ENCODE measurements at places on chromosomes 6 and 20.
A peak's percentile ranks its signal among the peaks of the same experiment; 100 is the strongest.

DNA sequence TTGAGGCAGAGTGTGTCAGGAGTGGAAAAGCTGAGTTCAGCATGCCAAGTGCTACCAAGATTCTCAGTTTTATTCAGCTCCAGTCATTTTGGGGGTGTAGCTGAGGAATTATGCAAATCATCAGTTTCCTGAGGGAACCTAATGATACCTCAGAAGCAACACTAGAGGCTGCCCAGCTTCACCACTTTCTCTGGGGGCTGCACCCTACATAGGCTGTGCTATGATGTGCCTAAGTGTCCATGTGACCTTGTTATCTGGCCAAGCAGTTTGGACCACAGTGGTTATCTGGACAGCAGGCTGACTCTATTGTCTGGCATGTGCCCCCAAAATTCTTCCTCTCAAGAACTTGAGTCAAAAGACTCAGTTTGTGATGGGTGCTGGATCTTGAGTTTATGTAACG, 374.6 kb upstream of the SYNCRIP start:
- peak; percentile 91 for DNase-seq

- peak; percentile 48 for DNase-seq
These were observed 984 bp downstream of the TNFRSF21 start for GRCh38 chr6:47308552-47309290.

DNA sequence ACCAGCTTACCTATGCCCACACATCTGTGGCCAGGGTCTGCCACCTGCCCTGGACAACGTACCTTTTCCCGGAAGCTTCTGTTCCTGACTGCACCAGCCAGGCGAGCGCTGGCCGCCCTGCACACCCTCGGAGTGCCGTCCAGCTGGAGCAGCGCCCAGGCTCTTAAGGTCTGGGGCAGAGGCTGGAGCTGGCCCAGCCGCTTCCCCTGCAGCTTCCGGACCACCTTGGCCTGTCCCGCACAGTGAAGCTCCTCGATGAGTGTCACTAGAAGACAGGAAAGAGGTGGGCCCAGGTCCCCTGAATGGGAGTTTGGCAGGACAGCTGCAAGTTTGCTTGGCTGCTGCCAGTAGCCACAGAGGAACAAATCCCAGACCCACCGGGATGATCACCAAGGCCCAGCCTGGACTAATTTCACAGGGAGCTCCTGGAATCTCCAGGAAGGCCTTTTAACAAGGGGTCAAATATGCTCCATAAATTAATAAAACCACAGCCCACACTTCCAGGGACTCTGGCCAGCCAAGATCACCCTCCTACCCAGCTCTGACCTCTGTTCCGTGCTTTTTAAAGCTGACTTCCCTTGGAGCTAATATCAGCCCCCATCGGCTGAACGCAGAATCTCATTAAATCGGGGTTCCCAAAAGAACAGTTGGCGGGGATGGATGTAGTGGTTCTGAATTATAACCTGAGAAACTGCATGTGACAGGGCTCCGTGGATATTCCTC, 82.3 kb downstream of the PTPN1 start:
- DNase-seq: peak; percentile 9

GRCh38 chr20:37649017-37649416, 44.8 kb upstream of the CTNNBL1 start:
- no peak for DNase-seq

DNA sequence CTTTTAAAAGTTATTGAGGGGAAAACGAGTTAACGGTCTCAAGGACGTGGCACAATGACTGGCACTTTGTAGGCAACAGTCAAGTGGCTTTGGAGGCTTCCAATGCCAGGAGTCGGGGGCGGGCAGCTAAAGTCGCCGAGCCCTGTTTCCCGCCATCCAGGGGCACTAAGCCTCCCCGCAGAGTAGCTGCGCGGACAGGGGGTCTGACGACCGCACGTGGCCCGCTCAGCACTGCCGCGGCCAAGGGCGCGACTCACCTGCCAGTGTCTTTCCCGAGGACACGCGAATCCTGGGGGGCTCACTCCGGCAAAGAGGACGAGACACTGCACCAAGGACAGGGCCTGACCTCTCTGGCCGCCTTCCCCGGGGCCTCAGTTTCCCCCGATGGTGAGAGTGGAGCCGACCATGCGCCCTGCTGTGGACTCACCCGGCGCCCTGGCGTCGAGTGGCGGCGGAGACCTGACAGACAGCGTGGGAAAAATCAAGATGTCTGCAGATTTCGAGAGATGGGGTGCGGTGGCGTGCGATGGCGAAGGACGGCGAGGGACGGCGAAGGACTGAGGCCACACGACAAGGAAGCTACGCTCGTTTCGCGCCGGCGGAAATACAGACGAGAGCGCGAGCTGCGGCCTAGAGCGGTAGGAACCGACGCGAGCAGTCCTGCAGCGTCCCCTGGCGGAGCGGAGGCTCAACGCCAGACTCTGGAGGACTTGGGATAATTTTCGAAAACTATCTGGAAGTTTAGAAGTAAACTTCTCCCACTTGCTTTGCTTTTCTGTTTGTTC, at the start of gene SNHG17:
Gene SNHG17 (minus strand): TSS at position 559 of the 785 bp plus-strand sequence.
- peak; percentile 95 for DNase-seq

DNA sequence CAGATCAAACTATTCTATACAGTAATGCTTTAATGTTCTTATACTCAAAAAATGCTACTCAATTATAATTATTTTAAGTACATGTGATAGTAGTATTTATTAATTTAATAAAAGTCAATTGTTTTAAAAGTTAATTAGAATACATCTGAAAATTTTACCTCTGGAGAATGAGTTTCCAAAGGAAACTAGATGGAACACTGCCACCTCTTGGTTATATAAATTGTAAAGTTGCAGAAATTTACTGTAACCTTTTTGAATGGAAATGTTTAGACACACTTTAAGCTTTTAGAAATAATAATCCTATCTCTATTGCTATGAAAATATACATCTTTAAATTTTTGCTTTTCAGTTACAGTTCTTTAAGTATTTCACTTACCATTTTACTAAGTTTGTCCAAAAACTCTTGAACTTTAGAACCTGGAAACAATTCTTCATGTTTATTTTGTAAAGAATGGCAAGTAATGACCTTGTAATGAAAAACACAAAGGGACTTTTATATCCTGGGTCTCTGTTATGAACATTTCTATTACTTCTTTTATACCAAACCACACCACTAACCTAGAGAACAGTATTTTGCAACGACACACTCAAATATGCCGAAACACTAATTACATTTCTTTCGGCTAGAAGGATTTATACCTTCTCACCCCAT, 10.9 kb upstream of the BMP5 start:
- DNase-seq: peak; percentile 60

DNA sequence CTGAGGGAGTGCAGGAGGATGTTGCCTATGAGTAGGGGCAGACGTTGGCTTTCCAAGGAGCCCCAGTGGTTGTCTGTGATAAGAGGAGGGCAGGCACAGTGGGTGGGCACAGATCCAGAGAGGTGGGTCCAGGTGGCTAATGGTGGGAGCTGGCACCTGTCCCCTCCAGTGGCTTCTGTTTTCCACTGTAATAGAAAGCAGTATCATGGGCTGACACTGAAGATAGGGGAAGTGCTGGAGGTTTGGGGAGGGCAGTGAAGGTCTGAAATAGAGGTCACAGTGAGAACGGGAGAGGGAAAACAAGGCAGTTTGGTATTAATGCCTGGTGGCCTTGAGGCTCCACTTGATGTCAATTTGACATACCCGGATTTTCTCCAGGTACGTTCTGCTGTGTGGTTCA, 10.5 kb upstream of the TXNDC5 start:
- DNase-seq: peak; percentile 32

GRCh38 chr20:8265588-8265987, 133.5 kb downstream of the PLCB1 start:
- DNase-seq: no peak

- DNase-seq: no peak
These were observed 53.6 kb upstream of the TNFAIP3 start for GRCh38 chr6:137813308-137813970.

DNA sequence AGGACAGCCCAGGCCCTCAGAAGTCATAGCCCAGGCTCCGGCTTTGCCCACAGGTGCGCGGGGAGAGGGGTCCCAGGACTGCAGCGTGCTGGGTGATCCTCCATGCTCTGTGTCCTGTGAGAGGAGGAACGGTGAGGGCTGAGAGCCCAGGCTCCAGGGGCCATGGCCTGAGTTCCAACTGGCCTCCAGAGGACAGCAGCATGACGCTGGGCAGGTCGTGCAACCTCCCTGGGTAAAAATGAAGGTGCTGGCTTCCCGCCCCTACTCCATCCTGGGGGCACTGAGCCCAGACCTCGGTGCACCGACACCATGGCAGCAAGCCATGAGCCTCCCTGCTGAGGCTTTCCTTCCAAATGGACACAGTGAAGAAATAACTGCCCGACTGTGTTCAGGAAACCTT, 305.4 kb downstream of the TAF4 start:
- DNase-seq: no peak

DNA sequence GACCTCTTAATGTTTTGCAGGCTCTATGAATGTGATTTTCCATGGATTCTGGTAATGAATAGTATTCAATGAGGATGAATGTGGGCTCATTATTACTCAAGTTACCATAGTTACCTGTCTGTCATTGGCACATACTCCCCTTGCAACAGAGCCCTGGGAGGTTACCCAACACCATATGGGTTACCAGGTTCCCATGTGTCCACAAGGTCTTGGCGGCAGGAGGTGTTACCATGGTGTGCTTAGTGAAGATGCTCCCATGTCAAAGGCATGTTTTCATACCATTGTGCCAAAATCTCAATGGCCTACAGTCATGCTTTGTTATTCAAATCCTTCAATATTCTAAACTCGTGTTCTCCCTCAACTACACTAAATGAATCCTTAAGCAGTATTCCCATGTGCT, 232.5 kb downstream of the HDGFL1 start:
- no peak for DNase-seq

DNA sequence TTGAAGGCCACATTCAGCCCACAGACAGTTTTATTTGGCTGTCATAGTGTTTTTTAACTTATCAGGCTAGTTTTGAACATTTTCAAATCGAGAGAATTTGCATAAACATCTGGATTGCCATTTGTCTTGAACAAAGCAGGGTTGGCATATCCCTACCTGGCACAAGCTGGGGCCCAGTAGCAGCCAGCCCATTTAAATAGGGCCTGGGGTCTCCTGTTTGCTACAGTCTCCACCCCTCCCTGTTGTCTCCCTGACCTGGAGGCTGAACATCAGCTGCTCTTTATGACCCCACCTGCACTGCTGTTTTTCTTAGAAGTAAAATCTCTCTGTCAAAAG, 10.5 kb downstream of the BCAS4 start:
- DNase-seq: no peak

GRCh38 chr20:57709823-57710799, at the start of gene PMEPA1:
TSS of gene PMEPA1 (minus strand) at chr20:57710015. CDS start at chr20:57709582, 433 bp downstream.
- peak; percentile 84 for DNase-seq

DNA sequence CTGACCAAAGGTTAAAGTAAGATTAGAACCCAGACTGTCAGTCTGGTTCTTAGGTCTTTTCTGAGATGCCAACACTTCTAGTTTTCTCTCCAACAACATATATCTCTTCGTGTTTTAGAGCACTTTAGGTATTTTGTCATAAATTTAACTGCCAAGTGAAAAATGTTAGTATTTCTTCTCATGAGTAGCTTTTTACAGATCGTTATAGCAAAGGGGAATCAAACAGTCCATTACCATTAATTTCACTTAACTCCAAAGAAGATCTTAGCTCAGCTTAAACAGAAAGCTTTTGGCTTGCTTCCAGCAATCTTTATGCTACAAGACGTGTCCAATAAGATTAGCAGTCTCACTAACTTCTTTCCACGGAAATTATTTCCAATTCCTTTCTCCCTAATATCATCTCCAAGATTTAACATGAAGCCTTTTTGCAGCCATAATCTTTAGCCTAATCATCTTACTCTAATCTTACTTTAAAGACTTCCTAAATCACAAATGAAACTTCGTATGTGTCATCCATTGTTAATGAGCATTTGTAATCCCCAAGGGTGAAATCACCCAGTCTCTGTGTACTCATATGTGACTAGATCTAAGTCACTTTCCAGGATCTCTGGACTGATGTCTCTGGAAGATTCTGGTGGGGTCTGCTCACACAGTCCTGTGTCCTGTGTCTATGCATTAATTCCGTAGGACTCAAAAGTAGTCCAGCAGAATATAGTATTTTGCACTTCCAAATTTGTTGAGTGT, 38.7 kb downstream of the MOXD1 start:
- DNase-seq: peak; percentile 30

DNA sequence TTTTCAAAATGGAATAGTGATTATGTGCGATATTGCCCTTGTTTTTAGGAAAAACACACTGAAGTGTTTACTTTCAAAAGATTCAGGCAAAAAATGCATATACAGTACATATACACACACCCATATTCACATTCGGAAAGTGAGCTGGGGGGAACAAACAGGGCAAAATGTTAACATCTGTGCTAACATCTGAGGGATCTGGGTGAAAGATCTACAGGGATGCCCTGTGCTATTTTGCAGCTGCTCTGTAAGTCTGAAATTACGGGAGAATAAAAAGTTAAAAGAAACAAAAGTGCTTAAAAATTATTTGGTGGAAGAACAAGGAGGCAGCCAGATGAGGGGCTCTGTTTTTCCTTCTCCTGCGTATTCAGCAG, 860 bp downstream of the CST3 start:
- no peak for DNase-seq

DNA sequence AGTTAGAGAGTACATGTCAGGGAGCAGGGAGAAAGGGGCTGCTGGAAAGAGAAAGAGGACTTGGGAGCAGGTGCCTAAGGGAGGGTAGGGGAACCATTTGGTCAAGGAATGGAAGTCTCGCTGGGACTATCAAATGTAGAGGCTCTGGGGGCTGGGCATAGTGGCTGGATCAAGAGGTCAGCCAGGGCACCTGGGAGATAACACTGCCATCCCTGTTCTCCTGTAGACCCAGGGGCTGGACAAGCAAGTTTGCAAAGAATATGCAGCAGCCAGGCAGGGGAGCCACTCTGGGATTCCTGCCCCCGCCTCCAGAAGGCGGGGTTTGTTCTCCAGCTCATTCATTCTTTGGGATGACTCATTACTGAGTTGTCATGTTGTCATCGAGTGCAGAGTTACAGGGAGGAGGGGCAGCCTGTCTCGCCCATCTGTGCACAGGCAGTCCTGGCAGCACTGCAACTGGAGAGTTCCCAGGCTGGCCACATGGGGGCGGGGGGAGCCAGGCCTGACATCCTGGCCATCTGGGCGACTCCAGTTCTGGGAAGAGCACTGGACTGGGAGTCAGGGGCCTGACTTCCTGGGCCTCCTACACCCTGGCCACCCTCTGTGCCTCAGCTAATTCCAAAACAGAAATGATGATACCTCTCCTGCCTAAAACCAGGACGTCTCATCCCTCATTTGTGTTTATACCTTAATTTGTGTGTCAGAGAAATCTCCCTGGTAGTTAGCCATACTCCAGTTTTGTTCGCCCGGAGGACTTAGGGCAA, 28.2 kb upstream of the ZFAND3 start:
- DNase-seq: peak; percentile 98

DNA sequence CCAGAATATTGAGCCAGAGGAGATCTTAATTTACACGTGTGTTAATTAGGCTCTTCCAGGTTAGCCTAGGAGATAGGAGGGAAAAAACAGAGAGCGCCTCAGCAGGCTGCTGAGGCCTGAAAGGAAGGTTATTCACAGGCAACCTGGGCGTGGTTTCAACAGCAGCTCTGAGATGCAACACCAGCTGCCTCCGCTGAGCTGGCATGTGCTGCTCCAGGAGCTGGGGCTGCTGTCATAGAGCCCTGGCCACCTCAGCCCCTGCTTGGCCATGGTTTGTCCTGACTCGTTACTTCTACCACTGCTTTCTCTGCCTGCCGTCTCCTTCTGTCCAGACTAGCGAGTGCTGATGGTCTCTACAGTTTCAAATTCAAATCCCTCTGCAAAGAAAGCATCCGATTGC, 32.4 kb upstream of the RPP40 start:
- no peak for DNase-seq
